ENCODE measurements at places on chromosomes 3 and 15.

DNA sequence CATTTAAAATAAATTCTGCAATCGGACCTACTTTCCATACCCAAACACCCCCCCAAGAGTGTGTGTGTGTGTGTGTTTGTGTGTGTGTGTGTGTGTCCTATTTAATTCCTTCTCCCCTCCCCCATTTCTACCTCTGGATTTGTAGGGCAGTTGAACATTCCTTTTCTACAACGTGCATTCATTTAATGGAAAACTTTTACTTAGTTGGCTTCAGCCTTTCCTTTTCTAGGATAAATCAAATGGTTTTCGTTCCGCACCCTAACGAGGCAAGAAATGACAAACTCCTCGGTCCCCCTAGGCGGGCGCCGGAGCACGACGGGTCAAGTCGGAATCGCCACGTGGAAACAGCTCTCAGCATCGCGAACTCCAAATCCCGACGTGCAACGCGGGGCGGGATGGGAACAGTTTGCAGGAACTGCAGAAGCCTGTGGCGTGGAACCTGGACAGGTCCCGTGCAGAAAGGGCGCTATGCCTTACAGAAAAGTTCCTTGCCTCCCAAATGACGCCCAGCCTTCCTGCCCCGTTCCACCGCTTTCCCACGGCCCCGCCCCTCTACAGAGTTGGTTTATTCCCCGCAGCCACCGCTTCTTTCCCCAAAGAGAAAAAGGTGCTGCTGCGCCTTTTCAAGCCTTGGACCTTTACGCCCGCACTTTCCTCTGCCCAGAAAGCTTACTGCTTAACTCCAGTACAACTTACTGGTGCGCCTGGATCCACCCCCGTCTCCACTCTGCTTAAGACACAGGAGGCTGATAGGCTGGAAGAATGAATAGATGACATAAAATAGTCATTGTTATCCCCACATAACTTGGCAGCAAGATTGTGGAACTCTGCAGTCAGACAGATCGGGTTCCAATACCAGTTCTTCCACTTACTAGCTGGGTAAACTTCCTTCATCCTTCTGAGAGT lies 1.1 kb upstream of the EIF2B5 start:
- peak; percentile 43 for DNase-seq

- DNase-seq: no peak
Observed at GRCh38 chr3:78879295-78879860, 888.4 kb downstream of the ROBO1 start.

DNA sequence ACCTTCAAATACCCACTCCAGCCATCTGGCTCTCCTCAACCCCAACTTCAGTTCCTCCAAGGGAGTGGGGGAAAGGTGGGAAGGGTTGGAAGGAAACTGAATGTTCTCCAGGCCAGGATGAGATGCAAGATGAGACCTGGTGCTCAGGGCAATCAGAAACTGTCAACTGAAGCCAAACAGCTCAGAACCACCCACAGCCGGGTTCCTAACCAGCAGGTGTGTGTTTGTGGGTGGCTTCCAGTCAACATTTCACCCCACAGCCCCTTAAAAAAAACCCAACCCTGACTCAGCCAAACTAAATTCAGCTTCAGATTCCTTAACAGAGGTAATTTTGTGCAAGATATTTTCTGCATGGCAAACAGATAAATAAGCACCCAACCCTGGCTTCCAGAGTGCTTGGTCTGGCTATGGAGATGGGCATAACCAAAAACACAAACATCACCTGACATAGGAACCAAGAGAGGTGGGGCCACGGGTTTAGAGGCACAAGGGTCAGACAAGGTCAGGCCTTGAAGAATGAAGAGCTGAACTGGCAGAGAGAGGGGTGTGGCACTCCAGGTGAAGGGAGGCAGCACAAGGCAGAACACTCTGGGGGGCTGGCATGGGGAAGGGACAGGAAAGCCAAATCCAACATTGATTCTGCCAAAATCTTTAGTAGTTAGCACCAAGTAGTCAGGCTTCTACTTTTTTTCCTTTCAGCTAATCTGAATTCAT lies 34.7 kb downstream of the ZNF445 start:
- no peak for DNase-seq

GRCh38 chr3:37824090-37824953 lies 37.4 kb upstream of the CTDSPL start:
- DNase-seq: no peak

DNA sequence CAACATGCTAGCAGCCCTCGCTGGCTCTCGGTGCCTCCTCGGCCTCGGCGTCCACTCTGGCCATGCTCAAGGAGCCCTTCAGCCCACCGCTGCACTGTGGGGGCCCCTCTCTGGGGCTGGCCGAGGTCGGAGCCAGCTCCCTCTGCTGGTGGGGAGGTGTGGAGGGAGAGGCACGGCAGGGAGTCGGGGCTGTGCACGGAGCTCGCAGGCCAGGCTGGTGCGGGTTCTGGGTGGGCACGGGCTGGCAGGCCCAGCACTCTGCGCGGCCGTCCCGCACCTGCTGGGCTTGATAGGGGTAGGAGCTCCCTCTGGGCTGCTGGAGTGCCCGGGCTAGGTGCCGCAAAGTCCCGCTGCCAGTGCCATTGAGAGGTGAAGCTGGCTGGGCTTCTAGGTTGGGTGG lies 251.0 kb downstream of the SQOR start:
- DNase-seq: no peak

DNA sequence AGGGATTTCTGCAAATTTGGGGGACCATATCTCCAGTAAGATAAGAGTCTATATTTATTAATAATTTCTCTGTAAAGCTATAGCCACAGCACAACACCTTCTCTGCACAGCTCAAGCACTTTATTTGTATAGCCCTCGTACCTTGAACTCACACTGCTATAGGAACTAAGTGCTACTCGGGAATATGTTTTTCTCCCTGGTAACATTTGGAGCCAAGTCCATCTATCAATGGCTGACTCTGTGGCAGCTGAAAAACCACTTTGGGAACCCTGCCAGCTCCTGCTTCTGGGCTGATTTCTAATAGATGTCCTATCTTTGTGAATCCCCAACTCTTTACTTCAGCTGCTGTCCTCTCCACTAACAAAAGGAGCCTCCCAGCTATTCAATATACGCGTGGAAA lies 298.5 kb downstream of the GBE1 start:
- DNase-seq: no peak

DNA sequence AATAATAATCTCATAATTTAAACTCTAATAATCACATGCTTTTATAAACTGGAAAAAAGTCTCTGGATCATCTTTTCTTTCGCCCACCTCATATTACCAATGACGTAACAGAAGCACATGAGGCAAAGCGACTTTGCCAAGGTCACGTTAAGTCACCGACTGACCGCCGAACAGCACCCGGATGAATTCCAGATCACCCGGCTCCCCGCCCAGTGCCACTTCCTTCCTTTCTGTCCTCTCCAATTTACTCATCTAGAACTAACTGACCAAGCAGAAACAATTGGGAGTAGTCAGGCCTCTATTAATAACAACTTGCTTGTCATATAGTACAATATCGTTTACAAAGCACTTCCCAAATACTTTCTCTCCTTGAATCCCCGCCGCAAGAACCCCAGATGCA lies 21.1 kb downstream of the FGF12 start:
- DNase-seq: no peak

GRCh38 chr3:195453236-195453635 lies 10.4 kb upstream of the ACAP2 start:
- no peak for DNase-seq

DNA sequence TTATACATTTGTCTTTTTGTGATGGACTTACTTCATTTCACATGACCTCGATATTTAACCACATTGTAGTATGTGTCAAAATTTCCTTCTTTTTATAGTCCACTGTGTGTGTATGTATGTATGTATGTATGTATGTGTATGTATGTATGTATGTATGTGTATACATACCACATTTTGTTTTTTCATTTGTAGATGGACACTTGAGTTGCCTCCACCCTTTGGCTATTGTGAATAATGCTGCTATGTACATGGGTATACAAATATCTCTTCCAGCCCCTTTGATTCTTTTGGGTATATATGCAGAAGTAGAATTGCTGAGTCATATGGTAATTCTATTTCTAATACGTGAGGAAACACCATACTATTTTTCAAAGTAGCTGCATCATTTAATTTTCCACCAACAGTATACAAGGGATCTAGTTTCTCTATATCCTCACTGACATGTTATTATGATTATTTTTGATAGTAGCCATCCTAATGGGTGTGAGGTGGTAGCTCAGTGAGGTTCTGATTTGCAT lies 228.2 kb downstream of the OPA1 start:
- DNase-seq: no peak
